ENCODE measurements at places on chromosomes 6 and 20. TPM values are rescaled to one million over a fixed set of nuclear protein-coding genes. Genes with fewer than 3 reads are reported as not detected.

LCA5 gene
- not detected for polyA plus RNA-seq

LTA gene
- polyA plus RNA-seq, result 1.4 TPM

RAB44 gene
- polyA plus RNA-seq, result not detected

C20orf204 gene
- polyA plus RNA-seq, result not detected

NKX2-2 gene
- not detected for polyA plus RNA-seq

Measured in immature natural killer cell (primary cell).